ENCODE measurements at places on chromosomes 2 and 18.

DNA sequence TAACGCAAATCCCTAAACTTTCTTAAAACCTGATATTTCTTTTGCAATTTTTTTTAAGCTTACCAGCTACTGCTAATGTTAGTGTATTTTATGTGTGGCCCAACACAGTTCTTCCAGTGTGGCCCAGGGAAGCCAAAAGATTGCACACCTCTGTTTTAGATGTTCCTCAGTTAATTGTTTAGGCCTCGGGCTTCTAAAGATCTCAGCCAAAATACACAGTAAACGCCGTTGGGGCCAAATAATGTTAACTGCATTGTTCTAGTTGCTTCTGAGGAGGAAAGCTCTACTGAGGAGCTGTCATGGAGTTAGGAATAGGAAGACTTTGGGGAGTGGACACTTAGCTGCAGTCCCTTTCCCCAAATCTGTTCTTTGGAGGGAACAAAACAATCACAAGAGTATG lies 2.0 kb downstream of the HSPE1 start:
- no peak for DNase-seq

GRCh38 chr2:105111365-105112150 lies 73.7 kb downstream of the MRPS9 start:
- no peak for DNase-seq

DNA sequence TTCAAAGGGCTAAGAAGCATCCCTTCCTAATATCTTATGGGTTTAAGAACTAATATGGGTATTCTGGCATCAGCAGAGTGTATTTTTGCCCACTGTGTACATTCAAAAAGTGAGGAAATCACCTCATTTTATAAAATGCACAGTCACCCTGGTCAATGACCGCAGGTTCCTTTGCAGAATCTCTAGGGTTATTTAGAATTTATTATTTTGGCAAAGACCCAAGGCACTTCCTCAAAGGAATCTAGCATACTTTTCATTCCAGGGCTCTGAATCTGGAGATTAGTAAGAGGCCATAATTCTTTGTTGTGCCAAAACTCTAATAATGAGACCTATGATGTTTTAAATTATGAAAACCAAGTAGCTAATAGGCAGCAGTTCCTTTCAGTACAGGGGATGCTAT lies 27.2 kb upstream of the CDH2 start:
- DNase-seq = no peak

DNA sequence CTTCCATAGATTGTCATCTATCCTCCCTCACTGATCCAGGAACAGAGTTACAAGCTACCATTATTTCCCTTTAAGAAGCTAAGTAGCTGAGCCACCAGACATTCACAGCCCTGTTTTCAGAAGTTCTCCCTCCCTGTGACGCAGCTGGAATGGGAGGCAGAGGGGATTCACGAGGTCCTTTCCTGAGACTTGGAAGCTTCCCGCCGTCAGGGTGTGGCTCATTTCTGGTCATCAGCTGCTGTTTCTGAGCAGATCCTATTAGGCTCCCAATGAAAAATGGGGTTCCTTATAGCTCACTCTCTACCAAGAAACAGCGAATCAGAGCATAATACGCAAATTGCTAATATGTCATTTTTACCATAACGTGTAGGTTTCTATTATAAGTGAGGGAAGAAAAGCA lies 559.3 kb upstream of the ID2 start:
- no peak for DNase-seq

DNA sequence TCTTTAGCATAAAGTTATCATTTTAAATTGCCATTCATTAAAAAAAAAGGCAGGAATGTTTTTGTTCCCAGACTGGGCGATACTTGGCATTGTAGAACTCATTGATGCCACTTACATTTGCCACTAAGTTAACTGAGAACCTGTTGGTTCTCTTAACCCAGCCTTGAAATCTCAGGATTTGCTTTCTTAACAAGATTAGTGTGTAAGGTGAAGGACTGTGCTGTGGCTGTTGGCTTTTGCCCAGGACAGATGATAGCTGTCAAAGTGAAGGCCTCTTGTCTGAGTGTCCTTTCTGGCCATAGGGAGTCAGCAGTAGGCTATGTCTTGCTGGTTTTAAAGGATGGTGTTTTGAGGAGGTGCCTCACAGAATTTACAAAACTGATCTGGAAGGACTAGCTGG lies 2.6 kb downstream of the DPYSL5 start:
- no peak for DNase-seq

- DNase-seq = no peak
Observed at GRCh38 chr18:48803951-48804855, 146.6 kb downstream of the SMAD7 start.

DNA sequence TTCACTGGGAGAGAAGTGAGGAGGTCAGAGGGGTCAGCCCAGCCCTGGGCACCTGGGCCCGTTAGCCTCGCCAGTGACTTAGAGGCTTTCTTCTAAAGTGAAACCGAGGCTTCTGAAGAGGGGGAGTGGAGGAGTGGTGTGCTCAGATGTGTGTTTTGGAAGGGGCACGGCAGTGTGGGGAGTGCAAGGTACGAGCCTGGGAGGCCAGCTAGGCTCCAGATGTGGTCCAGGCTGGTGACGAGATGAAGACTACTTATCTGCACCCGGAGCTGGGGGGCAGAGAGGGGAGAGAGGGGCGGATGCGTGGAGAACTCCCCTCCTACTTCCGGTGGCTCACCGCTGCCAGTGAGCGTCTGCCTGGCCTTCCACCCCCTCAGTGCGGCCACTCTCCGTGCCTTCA lies 371.3 kb upstream of the HS6ST1 start:
- no peak for DNase-seq

- DNase-seq = no peak
Observed at GRCh38 chr18:48022531-48023329, 92.3 kb upstream of the SMAD2 start.

DNA sequence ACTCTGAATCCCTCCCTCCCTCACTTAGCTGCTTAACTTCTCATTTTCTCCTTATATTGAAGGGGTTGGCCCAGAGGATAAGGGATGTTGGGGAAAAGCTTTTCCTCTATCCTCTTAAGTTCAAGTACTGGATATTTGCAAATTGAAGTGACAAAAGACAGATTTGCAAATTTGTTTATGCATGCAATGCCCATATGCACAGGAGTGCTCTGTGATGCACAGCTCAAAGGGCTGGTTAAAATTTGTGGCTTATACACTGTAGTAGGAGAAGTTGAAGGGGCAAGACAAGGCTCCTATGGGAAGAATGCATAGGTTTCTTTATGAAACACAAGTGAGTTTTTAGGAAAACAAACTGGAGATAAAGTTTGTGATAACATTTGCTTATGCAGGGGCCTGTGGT lies 8.4 kb upstream of the MSH6 start:
- no peak for DNase-seq

- DNase-seq = no peak
Observed at GRCh38 chr2:46268196-46268595, 29.0 kb upstream of the EPAS1 start.

GRCh38 chr2:96138179-96139145 lies at the start of gene ASTL:
Gene ASTL, minus strand, starts transcription at chr2:96138502. Its CDS starts 66 bp downstream, at chr2:96138436.
- DNase-seq = no peak

- DNase-seq = no peak
Observed at GRCh38 chr2:13106302-13106701, 389.6 kb downstream of the TRIB2 start.

GRCh38 chr18:62596145-62597005 lies 73.5 kb downstream of the ZCCHC2 start:
- DNase-seq = no peak

GRCh38 chr18:28777756-28778155 lies 600.8 kb upstream of the CDH2 start:
- DNase-seq = no peak

DNA sequence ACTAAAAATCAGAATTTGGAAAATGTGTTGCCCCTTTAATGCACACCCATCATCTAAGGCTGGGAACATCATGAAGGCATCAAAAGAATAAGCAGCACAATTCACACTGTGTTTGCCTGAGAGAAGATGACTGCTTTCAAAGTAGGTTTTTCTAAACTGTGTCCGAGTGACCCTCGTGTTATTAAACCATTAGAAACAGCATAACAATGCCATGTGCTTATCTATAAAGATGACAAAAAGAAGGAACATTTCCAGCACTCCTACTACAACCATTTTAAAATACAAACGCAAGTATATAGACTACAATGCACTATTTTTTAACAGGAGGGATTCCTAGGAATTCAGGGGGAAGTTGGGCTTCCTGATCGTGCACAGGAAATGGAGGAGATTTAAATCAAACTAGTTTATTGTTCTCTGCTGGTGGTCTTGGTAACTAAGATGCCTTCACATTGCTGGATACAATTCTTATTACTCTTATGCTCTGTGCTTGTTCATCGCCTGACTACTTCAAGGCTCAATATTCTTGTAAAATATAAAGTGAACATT lies 305.9 kb upstream of the CCDC68 start:
- DNase-seq = no peak

DNA sequence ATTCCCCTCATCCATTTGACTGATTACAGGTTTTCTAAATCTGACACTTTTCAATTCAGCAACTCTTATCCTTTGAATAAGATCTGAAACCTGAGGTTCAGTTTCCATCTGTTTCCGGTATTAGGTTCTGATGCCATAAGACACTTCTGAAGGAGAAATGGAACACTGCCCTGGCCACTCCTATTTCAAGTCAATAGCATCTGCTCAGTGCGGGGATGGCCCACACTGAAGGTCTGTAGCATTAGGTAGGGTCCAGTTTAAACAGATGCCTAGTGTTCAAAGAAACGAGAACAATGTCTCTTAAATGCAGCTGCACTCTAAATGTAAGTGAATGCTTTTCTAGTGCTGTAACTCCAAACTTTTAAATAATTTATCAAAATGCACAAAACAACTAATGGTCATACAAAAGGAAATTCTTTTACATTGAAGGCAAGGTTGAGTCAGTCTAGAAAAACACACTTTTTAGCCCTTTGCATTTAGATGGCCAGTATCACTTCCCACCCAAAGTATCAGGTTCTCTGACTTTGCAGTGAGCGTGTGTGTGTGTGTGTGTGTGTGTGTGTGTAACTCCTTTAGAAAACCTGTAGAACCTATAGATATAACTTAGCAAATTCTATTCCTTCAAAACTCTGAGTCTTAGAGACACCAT lies 78.2 kb downstream of the STK39 start:
- DNase-seq = no peak
